ENCODE measurements at places on chromosomes 11 and 22. TPM values are rescaled to one million over a fixed set of nuclear protein-coding genes. Genes with fewer than 3 reads are reported as not detected.

Gene RCOR2
- 1.3 TPM for total RNA-seq

Gene TENM4
- 0.12 TPM for total RNA-seq

Gene GP1BB
- total RNA-seq = 0.73 TPM

Gene KCNK4
- 0.07 TPM for total RNA-seq

Gene SCUBE2
- 0.52 TPM for total RNA-seq

Gene OR8G5
- not detected for total RNA-seq

Gene SLC22A9
- total RNA-seq = not detected

Gene SRPRA
- total RNA-seq = 65.5 TPM

Gene UBQLN3
- not detected for total RNA-seq

Gene SPINDOC
- total RNA-seq = 37.9 TPM

Gene HIKESHI
- 35.5 TPM for total RNA-seq

Gene GRAP2
- not detected for total RNA-seq

Gene MRGPRD
- not detected for total RNA-seq

Gene APOBEC3A
- not detected for total RNA-seq
